GM10248 (cell line): ENCODE measurements at places on chromosomes 6 and 20.

GRCh38 chr20:61608275-61609085, 356.4 kb downstream of the CDH4 start:
- DNase-seq, result no peak

- DNase-seq, result peak; percentile 63
These were observed 16.2 kb upstream of the TGM2 start for GRCh38 chr20:38181207-38181801.

- no peak for DNase-seq
These were observed 526.0 kb upstream of the SOX4 start for GRCh38 chr6:21067521-21067920.

DNA sequence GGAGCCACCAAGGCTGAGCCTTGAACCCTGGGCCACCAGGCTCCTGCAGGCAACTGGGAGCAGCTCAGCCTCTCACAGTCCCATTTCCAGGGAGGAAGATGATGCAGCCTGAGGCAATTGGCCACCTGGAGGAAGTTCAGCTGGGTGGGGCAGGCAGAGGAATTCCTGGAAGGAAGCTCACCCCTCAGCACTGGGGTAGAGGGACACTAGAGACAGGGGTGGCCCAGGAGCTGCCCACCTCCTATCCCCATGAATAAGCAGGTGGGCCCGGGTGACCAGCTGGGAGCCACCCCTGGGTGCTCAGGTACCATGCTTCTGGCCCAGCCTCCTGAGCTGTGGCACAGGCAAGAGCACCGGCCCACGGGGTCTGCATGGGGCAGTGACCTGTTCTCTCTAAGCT, 3.6 kb upstream of the HSPA12B start:
- DNase-seq, result no peak

GRCh38 chr20:47940101-47940813, 155.0 kb upstream of the SULF2 start:
- DNase-seq, result no peak

GRCh38 chr6:152201120-152201519, 393.6 kb downstream of the ESR1 start:
- no peak for DNase-seq

- DNase-seq, result no peak
These were observed 38.8 kb downstream of the CPNE5 start for GRCh38 chr6:36800223-36801076.

GRCh38 chr6:1837826-1838225, 228.1 kb downstream of the FOXC1 start:
- no peak for DNase-seq

DNA sequence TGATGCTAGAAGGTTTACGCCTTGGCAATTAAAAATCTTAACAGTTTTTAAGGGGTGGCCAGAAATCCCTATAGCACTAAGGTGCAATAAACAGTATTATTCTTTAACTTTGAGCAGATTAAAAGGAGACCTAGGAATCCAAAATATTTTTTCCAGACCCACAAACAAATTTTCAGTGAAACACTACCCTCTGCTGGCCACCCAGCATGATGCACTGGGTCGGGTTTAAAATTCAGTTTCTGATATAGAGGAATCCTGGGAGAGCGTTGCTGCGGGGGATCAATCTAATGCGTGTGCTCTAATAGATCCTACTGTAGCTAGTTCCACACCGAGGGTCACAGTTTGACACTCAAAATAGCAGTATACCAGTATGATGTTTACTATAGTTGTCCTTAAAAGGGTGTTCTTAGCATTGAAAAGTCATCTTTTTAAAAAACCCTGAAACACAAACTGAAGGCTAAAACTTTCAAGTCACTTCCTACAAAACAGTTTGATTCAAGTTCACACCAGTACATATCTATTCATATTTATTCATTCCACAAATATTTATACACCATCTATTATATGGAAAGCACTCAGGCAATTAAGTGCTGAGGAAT, 10.2 kb downstream of the UBE3D start:
- DNase-seq, result peak; percentile 40

- no peak for DNase-seq
These were observed 15.5 kb upstream of the CCND3 start for GRCh38 chr6:41957117-41957516.

DNA sequence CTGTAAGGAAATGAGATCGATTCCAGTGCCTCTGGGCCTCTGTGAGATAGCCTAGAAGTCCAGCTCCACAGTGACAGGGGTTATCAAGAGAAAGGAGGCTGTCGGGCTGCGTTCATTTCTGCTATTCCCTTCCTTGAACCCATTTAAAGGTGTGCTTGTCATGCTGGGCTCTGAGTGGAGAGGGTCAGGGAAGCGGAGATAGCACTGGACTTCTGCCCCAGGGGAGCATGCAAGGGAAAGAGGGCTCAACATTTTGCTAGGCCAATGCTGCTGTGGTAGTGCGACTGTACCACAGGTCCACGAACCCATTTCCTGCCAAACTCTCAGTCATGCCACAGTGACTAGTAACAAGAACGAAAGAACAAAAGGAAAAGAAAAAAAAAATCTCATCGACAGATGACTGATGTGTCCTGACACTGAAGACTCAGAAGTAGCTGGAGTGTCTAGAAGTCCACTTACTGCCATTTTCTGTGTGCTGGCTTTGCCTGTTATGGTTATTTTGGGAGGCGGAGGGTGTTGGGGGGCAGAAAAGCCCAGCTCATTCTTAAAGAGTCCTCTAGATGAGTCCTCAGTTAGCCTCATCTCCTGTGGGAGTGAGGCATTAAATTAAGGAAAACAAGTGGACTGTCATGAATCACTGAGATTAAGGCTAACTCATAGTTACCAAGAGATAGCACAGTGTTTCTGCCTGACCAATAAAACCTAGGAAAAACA, 8.1 kb downstream of the NEDD9 start:
- DNase-seq, result no peak

GRCh38 chr6:150183105-150183504, 40.3 kb downstream of the PPP1R14C start:
- DNase-seq, result no peak

- peak; percentile 66 for DNase-seq
These were observed 20.6 kb upstream of the HLA-F start for GRCh38 chr6:29702519-29703103.

DNA sequence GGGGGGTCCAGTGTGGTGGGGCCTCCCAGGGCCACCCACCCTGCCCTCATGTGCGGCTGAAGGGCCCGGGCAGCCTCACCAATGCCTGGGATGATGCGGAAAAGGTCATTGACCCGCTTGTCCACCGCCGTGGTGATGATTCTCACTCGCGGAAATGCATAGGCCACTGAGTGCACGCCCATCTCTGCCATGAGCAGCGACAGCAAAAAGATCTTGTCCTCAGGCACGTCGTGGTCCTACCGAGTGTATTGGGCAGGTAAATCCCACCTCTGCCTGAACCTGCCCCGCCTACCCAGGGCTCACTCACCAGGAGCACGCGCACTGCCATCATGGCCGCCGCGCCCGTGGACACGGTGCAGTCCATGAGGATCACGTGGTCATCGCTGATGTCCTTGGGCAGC, 16.1 kb downstream of the UCKL1 start:
- DNase-seq, result no peak

GRCh38 chr6:155075930-155076695, 81.0 kb downstream of the TIAM2 start:
- DNase-seq, result no peak

DNA sequence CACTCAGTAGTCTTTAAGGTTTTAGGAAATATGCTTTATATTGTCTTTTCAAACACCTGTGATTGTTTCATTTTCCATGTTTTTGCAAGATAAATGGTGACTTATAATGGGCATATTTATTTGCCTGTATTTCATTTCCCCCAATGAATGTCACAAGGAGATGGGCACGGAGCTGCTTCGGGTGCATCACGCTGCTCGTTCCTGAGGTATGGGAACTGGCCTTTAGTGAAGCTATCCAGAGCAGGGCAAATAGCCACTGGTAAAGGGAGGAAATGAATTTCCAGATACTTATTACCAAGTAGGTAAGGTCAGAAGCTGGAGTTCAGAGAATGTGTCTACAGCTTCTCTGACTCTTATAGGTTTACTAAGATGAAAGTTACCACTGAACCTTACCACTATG, 3.7 kb downstream of the POU3F2 start:
- no peak for DNase-seq

DNA sequence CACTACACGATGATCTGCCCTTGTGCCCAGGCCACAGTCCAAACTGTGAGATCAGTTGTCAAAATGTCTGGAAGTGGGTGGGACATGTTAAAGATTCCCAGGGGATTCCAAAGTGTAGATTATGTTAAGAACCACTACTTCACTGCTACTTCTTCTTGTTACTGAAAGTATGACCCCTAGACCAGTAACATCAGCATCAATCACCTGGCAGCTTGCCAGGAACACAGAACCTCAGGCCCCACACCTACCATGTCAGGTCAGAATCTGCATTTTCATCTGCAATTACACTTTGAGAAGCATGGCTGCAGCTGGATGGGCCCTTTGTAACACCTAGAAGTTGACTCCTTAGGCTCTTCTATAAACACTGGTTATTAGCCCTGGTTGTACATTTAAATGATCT, 36.1 kb downstream of the RFPL4B start:
- DNase-seq, result no peak

GRCh38 chr6:96816301-96816817, 20.9 kb downstream of the GPR63 start:
- DNase-seq, result no peak

DNA sequence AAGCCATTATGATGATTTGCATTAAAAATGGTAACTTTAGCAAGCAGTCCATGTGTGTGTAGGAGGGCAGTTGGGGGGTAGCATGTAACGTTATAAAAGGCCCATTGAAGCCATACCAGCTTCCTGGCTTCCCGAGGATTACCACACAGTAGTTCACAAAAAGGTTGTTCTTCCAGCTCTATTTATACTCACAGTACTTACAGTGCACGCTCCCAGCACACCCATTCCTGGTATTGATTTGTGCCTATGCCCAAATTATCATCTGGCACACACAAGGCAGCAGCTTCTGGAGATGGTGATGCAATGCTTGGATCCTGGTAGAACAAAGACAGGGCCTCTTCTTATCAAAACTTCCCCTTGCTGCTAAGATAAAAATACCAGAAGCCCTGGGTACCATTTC, 436.8 kb downstream of the HAO1 start:
- no peak for DNase-seq

DNA sequence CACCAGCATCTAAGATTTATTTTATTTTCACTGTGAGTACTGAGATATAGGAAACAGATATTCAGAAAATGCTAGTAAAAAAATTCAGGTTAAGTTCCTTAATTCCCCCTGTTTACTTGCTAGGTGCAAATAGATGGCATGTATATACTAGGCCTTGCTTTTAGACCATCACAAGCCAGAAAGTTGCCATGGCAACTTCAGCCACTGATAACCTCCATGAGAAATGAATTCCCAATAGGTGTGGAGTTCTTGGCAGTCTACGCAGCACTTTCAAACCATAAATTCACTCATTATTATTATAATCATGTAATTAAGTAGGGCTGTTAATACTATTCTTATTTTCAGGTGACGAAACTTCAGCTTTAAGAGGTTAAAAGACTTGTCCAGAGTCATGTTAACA, 251.6 kb upstream of the TFAP2D start:
- no peak for DNase-seq

- DNase-seq, result no peak
These were observed 212.3 kb upstream of the TBX18 start for GRCh38 chr6:84976526-84977362.

DNA sequence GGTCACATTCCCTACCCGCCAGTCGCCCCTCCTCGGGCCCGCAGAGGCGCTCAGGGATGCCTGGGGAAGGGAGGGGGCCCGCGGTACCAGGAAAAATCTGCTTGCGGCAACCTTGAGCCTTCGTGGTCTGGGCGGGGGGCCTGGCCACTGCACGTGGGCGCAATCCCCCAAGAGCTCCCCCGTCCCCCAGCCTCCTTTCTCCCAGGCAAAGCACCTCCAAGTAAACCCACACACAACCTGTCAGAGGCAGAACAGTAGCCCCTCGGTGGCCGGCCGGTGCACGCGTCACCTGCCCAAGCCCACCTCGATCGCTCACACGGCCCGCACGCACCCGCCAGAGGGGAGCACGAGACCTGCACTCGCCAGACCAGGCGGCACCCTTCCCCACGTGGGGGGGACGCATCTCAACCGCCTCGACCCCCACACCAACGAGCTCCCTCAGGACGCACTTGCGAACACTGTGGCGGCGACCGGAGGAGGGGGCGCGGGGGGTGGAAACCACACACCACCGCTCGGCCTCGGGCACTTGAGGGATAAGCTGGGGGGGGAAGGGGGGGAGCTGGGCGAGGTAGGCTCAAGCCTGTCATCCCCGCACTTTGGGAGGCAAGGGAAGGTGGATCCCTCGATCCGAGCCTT, 1955.7 kb upstream of the DEFB115 start:
- DNase-seq, result peak; percentile 12

DNA sequence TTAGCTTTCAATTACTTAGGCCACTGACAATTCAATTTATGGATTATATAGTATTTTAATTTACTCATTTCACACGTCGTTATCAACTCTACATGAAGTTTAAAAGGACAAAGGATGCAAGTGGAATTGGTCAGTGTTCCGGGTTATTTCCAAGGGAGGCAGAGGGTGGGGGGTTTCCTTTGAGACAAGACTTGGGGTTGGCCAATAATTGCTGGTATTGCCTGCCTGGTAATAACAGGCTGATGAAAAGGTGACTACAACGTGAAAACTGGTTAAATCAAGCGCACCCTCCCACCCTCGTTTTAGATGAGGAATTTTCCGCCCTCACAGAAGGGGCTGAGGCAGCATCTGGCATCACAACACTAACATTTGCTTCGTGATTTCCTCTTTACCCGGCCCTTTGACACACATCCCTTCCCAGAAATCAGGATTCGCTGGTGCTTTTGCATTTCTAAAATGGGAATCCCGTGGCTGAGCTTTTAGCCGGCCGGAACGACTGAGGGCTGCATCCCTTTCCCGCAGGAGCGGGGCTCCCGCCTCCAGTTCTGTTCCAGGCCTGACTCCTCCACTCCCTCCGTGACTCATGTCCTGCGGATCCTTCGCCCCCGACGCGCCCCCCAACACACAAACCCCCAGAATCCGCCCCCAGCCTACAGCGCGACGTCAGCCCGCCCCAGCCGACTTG, 999 bp upstream of the PIM1 start:
- DNase-seq, result peak; percentile 27

GRCh38 chr6:72559555-72559954, 62.3 kb upstream of the KCNQ5 start:
- no peak for DNase-seq

DNA sequence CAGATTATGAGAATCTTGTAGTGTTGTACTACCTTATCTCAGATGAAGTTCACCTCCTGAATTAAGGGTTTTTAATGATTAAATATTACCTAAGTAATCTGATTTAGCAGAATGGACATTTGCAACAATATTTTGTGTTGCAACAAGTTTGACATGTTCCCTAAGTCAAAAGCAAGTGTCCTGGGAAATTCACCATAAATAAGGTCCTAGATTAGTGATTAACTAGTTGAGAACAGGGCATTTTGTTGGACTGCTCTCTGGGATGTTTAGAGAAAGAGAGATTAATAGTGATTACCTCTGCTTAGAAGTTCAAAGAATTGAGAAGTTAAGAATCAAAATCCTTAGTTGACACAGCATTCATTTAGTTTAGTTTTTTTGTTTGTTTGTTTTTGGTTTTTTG, 120.2 kb upstream of the MARCKS start:
- DNase-seq, result no peak

DNA sequence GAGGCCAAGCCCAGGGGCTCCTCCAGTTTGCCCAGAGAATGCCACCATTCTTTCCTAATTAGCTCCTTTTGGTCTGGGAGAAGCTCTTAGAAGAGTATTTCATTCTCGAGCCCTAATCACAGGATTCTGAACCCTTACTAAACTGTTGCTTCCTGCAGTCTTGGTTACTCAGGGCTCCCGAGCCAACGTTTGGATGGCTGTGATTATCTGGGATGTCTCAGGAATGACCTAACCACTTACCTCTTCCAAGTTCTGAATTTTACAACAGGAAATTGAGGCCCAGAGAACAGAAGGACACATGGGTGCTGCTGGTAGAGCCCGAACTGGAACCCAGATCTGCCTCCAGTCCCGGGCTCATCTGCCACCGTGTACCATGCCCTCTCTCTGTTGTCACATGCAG, 22.2 kb upstream of the PNPLA1 start:
- no peak for DNase-seq
